ENCODE measurements at places on chromosomes 6 and 20.

DNA sequence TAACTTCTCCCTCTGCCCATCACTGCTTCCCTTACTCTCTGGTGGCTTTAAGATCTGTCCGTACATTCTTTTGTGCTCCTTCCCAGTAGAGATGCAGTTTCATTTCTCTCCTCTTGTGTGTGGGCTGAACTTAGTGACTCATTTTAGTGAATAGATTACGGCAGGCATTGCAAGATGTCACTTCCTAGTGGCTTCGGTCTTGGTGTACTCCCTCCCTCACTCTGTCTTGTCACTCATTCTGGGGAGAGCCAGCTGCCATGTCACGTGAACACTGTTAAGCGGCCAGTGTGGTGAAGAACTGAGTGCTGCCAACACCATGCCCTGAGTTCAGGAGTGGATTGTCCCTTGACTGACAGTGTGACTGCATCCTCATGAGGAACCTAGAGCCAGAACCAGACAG lies 115.9 kb downstream of the OTOR start:
- DNase-seq, result no peak

- DNase-seq, result no peak
These were observed 126.0 kb upstream of the AKIRIN2 start for GRCh38 chr6:87828044-87828443.

DNA sequence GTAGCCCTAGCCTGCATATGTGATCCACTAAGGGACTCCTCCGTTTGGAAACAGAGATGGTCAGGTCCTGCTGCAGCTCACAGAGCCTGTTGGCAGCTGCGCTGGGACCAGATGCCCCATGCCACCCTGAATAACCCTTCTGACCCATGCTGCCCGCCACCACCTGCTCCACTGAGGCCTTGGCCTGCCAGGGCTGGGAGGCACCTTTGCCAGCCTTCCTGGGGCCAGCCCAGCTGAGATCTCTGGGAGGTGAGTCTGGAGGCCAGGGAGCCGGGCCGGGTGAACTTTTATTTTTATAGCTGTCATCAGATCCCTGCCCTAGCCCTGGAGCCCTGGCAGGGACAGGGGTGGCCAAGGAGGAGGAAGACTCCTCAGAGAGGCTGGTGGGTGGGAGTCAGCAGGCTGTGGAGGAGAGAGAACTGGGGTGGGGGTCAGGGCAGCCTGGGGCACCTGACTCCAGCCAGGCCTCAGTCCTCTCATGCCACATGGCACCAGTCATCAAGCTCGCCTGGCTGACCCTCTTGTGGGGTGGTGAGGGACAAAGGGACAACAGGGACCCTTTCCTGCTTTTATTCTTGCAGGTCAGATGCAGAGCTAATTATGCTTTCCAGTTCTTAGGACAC lies 10.0 kb downstream of the CEBPB start:
- DNase-seq, result no peak

- no peak for DNase-seq
These were observed 351.7 kb downstream of the RIMS1 start for GRCh38 chr6:72238021-72238420.

GRCh38 chr6:118660218-118660569 lies 8.8 kb upstream of the CEP85L start:
- DNase-seq, result peak; percentile 22

GRCh38 chr20:680638-681187 lies 5.1 kb upstream of the SCRT2 start:
- DNase-seq, result no peak

DNA sequence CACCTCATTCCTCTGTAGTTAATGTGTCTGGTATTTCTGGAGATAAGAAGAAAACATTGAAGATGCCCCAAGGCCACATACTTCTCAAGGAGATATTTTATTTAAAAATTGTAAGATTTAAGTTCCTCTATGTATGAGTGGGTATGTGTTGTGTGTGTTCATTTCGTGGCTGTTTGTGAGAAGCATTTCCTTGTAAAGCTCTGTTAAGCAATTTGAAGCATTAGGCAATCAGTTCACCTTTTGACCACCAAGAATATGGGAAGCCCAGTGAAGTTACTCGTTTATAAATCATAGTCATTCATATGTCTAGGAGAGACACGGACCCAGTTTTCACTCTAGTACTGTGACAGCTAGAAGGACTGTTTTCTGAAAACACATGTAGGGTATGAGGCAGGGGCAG lies 717.6 kb upstream of the MAP3K7 start:
- no peak for DNase-seq

GRCh38 chr6:52027699-52028098 lies 59.7 kb downstream of the PKHD1 start:
- DNase-seq, result no peak

- no peak for DNase-seq
These were observed 44.3 kb downstream of the OR2B2 start for GRCh38 chr6:27867945-27868300.

- DNase-seq, result no peak
These were observed 159.0 kb downstream of the GMDS start for GRCh38 chr6:2086326-2086965.

GRCh38 chr20:49978685-49979029 lies 4.1 kb upstream of the SNAI1 start:
- no peak for DNase-seq

DNA sequence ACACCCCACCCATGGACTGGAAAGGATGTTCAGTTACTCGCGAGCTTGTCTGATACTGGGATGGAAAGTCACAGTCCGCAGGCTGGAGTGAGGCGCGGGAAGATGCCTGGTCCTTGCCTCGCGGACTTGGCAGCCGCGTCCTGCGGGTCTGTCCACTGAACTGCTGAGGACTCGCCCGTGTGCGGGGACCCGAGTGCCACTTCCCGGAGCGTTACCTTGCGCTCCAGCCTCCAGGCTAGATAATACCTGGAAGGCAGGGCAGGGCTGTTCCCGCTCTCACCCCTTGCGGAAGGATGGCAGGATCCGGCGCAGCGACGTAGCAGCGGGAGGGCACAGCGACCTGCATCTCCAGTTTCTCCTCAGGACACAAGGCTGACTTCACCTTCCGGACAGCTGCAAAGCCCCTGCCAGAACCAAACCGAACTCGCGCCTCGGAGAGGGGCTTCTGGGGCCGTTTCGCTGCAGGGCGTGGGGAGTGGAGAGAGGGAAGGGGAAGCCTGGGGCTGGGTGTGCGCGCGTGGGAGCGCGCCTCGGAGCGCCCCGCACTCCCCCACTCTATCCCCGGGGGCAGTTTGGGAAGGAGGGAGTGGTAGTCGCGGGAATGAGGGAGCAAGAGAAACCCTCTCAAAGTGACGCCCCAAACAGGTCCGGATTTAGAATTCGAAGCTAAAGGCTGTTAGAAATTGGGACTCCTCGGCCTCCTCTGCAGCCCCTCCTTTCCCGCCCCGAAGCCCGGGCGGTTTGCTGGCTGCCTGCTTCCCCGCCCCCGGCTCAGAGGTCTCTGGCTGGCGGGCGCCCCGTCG lies at the start of gene KCNQ5:
Gene KCNQ5 (plus strand): TSS at position 774 of the 803 bp plus-strand sequence.
- no peak for DNase-seq

GRCh38 chr6:22146678-22146930 lies 150.2 kb downstream of the PRL start:
- no peak for DNase-seq

Measured in uterus (tissue), 4 donors.